ENCODE measurements at places on chromosomes 2 and 18. TPM values are rescaled to one million over a fixed set of nuclear protein-coding genes. Genes with fewer than 3 reads are reported as not detected.

RSAD2 gene
- 3.7 TPM for total RNA-seq

GRB14 gene
- total RNA-seq = 3.3 TPM

RGPD4 gene
- not detected for total RNA-seq

ICA1L gene
- total RNA-seq = 14.4 TPM

REG3G gene
- total RNA-seq = not detected

POLR1A gene
- total RNA-seq = 13.3 TPM

OR6B2 gene
- total RNA-seq = not detected

ALMS1 gene
- 36.1 TPM for total RNA-seq

SLC66A3 gene
- total RNA-seq = 63.5 TPM

COBLL1 gene
- total RNA-seq = 41.4 TPM

CUL3 gene
- 66.4 TPM for total RNA-seq

GAREM1 gene
- 11.6 TPM for total RNA-seq

ME2 gene
- 52.4 TPM for total RNA-seq

SKOR2 gene
- total RNA-seq = not detected

TSHZ1 gene
- total RNA-seq = 41.7 TPM

AGXT gene
- not detected for total RNA-seq

All from esophagus muscularis mucosa (tissue), 4 donors.